ENCODE measurements at places on chromosomes 2 and 18.
A peak's percentile ranks its signal among the peaks of the same experiment; 100 is the strongest.

DNA sequence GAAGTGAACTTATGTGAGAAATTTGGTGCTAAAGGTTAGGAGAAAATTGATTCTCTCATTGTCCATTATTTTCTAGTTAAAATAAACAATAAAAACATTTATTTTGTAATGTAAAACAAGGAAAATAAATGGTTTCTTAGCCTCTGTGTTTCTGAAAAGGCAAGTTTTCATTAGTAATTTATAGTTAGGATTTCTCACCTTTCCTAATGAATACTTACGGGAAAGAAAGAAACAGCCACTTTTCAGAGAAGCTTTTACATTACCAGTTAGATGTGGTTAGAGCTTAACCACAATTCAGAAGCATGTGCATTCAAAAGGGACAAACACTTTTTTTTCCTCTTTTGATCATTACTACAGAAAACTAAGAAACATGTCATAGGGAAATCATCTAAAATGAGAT lies 18.8 kb downstream of the NEMP2 start:
- DNase-seq: no peak

DNA sequence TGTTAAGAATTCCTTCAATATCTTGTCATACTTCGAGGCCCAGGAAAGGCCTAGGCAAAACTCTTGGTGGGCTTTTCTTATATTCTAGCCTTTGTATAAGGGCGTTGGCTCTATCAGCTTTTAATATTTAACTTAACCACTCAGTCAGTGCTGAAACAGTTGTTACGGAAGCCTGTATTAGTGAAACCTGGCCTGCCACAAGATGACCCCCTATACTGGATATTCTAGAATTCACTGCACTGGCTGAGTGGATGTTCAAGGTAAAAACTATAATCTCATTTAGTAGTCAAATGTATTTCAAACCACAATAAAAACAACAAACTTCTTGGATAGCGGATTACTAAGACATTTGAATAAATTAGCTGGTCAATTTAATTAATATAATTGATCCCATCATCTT lies 91.7 kb upstream of the HNMT start:
- DNase-seq: no peak

GRCh38 chr2:164030623-164031022 lies 294.8 kb upstream of the FIGN start:
- no peak for DNase-seq

GRCh38 chr18:44765456-44765855 lies 84.8 kb downstream of the SETBP1 start:
- DNase-seq: no peak

DNA sequence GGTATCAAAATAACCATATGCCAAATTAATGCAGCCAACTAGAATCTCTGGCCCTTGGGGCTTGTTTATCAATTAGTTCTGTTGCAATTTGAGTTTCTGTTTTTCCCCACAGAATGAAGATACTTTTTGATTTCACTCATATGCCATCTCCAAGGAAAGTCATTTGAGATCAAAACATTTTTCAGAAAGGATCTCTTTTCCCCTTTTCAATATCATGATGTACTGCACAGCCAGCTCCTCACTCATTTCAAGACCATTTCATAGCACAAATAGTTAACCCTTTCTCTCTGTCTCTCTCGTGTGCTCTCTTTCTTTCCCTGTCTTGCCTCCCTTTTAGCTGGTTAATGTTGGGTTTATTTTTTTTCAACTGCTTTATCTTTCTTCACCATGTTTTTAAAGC lies 387.3 kb downstream of the STK39 start:
- no peak for DNase-seq

DNA sequence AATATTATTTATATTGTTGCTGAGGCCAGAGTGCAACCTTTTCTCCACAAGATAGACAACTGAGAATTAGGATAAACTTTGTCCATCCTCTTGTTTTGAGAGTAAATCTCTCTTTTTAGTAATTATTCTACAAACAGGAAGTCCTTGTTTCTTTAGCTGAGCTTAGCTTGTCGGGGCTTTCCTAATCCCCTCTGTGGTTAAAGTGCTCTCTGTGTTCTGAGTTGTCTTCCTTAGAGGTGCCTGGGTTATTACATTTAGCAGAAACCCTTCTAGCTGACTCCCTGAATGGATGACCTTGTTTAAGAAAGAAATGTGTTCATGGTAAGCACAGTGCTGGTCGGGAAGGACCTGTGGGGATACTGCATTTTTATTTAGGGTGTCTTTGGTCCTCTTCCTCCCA lies 12.7 kb downstream of the USP39 start:
- no peak for DNase-seq

DNA sequence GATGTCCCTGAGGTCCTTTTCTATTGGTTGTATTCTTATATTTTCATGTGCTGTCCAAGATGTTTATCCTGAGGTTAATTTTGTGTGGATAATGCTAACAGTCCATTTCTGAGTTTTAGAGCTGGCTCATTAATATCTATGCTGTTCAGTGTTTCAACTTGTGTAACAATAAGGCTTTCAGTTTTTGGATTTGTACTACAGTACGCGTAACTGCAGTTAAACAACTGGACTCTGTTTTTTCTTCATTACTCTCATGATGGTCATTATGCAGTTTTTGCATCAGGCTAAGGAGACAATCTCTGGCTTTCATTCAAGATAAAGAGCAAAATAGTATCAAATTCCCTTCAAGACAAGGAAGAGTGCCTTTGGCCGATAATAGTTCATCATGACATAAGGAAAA lies 1364.8 kb downstream of the DPP10 start:
- no peak for DNase-seq

DNA sequence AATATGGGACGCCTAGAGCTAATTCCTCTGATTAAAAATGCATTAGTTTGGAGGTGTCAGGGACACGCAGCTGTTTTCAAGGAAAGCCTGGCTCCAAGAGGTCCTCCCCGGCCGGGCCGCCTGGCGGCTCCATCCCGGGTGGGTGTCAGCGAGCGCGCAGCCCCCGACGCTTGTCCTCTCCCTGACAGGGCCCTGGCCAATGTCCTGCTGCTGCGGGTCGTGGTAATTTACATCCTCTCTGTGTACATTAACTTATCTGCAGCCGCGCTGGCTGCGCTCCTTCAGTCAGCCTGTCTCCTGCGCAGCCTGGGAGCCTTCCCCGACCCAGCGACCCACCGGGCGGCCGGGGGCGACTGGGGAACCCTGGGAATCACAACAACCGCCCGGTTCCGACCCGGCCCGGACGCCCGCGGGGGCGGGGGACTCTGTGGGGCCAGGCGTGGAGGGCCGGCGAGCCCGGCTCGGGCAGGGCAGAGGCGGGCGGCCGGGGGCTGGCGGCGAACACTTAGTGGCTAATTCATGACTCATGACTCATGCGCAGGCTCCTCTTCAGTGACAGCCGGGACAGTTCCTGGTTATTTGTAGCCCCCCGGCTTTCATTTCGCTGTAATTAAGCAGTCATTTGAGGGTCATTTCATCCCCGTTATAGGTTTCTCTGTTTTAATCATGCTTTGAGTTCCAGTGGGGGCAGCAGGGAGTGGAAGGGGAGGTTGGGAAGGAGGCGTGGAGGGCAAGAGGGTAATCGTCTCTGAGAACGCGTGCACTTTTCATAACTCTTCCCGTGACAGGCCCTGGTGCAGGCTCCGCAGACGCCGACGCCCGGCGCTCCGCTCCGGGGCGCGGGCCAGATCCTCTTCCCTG lies 141.9 kb upstream of the CTAGE1 start:
- DNase-seq: no peak

- DNase-seq: no peak
These were observed 97.8 kb downstream of the VSNL1 start for GRCh38 chr2:17638196-17638743.

- DNase-seq: no peak
These were observed 447.1 kb upstream of the CNTNAP5 start for GRCh38 chr2:123578016-123578415.

GRCh38 chr2:70907130-70908057 lies 28.3 kb upstream of the ATP6V1B1 start:
- DNase-seq: no peak

- DNase-seq: peak; percentile 74
These were observed 204.5 kb downstream of the ARL4C start for GRCh38 chr2:234292205-234292961.
